NCI-H2029 treated with DMSO at 0.1 percent for 48 hours (cell line): ENCODE measurements at places on chromosomes 13 and 19.

GRCh38 chr13:109145631-109146030, 516.2 kb downstream of the MYO16 start:
- DNase-seq = peak; percentile 50

DNA sequence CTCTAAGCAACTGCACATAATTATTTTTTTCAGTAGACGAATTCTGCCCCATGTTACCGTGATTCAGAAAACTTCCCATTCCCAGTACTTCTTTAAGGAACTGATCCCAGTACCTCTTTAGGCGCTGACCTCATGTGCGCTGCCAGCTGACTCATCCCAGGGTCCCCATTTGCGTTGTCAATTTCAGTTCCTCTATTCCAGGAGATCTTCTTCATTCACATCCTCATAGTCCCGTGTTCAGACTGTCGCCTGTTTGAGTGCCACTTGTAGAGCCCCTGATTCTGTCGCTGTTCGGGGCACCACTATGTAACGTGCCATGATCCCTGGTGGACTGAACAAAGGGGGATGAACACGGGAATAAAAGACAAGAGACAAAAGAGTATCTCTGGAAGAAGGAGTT, 16.4 kb downstream of the FPR3 start:
- no peak for DNase-seq

- DNase-seq = no peak
These were observed 1882.6 kb downstream of the PCDH9 start for GRCh38 chr13:65347420-65348030.

DNA sequence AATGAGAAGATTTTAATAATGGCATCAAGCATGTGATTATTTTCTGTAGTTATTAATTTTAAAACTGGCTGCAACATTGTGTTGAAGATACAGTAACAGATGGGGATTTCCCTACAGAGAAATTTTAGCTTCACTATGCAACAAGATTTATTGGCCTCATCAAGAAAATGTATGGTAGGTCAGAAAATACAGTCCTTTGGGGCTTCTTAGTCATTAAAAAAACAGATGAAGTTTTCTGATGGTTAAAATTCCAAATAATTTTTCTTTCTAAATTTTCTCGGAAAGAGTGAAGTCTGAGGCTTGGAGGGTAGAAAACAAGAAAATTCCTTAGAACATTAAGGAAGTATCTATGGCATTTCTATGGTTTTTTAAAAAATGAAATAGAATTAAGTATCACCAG, 1790.8 kb upstream of the PCDH20 start:
- no peak for DNase-seq

DNA sequence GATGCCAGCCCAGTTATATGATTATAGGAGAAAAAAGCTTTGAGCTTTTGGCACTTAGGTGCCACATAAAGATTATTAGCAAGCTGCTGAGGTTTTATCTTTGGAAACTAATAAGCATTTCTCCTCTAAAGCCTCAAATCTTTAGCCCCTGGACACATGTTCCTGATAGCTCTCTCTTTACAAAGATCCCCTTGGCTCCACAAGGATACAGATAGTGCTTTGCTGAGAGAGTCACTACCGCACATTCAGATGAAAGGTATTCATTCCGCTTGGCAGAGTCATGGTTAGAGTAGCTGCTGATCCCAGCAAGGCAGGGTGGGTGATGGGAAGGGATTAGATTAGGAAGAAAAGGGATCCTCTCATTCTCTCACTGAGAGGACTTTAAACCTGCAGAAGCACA, 28.2 kb upstream of the PSG7 start:
- DNase-seq = no peak

DNA sequence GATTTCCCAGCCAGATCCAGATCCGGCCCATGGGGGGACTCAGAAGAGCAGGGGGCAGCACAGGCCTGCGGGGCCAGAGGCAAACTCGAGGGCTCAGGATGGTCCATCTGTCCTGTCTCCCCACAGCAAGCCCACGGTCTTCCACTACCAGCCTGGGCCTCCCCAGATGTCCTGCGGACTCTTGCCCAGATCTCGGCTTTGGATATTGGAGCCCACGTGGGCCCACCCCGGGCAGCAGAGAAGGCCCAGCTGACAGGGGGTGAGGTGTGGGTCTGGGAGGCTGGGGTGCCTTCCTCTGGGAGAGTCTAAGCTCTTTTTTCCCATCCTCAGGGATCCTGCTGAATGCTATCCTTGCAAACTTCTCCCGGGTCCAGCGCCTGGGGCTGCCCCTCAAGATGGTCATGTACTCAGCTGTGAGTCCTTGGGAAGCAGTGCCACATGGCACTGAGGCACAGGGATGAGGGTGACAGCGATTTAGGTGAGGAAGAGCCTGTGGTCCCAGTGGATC, 3.4 kb downstream of the ACP4 start:
- no peak for DNase-seq

GRCh38 chr19:46620716-46621115, 4.2 kb downstream of the PTGIR start:
- DNase-seq = no peak

- no peak for DNase-seq
These were observed 173.5 kb upstream of the OBI1 start for GRCh38 chr13:78832461-78832860.

DNA sequence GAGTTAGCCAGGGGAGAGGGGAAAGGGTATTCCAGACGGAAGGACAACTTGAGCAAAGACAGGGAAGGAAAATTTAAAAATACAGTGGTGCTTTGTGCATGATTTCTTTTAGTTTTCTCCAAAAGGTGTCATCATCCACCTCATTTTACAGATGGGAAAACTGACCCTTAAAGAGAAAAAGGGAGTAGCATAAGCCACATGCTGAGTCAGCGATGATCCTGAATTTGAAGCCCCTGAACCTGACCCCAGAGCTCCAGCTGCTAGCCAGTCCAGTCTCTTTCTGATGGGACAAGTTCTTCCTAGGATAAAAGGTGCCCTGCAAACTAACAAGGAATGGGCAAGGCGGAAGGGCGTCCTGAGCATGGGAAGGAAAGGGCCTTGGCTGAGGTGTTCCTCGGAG, 10.3 kb downstream of the CABP5 start:
- no peak for DNase-seq

- no peak for DNase-seq
These were observed 1.9 kb downstream of the GPR18 start for GRCh38 chr13:99256283-99256682.

- no peak for DNase-seq
These were observed 22.8 kb upstream of the STK24 start for GRCh38 chr13:98599502-98600328.

- DNase-seq = peak; percentile 41
These were observed 5.5 kb downstream of the HRC start for GRCh38 chr19:49149652-49150105.

DNA sequence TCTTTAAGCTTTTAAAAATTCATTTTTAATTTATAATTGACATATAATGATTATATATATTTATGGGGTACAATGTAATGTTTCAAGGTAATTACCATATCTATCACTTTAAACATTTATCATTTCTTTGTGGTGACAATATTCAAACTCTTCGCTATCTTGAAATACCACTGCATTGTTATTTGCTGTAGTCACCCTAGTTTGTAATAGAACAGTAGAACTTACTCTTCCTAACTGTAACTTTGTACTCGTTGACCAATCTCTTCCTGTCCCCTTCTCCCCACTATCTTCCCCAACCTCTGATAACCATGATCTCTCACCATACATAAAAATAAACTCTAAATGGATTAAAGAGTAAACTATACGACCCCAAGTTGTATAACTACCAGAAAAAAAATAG, 20.4 kb downstream of the COG6 start:
- DNase-seq = no peak

GRCh38 chr19:4849019-4849418, 17.5 kb upstream of the TICAM1 start:
- DNase-seq = peak; percentile 63

- DNase-seq = peak; percentile 75
These were observed 16.4 kb downstream of the SULT2B1 start for GRCh38 chr19:48568345-48568886.

DNA sequence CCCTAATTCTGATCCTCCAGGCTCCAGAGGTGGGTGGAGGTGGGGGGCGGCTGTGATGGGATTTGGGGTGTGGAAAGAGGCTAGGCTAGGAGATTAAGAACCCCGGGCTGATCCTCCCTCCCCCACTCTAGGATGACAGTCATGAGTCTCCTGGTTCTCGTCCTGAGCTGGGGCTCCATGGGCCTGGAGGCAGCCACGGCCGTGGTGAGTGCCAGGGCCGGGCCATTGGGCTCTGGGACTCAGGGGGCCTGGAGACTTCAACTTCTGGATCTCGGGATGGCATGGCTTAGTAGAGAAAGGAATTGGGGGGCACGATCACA, 13.9 kb downstream of the TTYH1 start:
- no peak for DNase-seq

GRCh38 chr19:36093687-36094086, 17.3 kb upstream of the OVOL3 start:
- DNase-seq = no peak

DNA sequence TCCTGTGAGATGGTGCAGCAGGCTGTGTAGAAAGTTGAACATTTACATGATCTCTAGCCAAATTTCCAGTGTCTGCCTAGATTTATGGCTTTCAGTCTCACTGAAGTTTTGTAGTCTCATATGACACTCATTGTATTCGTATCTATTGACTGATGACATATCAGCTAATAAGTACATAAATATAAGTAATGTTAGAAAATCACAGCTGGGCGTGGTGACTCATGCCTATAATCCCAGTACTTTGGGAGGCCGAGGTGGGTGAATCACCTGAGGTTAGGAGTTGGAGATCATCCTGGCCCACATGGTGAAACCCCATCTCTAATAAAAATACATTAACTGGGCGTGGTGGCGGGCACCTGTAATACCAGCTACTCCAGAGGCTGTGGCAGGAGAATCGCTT, 54.7 kb upstream of the HTR2A start:
- no peak for DNase-seq
